ENCODE measurements at places on chromosomes 16 and 17. TPM values are rescaled to one million over a fixed set of nuclear protein-coding genes. Genes with fewer than 3 reads are reported as not detected.

MED13 gene
- 33.3 TPM for total RNA-seq

PPP1R1B gene
- not detected for total RNA-seq

DGKE gene
- total RNA-seq: 18.4 TPM

DNA sequence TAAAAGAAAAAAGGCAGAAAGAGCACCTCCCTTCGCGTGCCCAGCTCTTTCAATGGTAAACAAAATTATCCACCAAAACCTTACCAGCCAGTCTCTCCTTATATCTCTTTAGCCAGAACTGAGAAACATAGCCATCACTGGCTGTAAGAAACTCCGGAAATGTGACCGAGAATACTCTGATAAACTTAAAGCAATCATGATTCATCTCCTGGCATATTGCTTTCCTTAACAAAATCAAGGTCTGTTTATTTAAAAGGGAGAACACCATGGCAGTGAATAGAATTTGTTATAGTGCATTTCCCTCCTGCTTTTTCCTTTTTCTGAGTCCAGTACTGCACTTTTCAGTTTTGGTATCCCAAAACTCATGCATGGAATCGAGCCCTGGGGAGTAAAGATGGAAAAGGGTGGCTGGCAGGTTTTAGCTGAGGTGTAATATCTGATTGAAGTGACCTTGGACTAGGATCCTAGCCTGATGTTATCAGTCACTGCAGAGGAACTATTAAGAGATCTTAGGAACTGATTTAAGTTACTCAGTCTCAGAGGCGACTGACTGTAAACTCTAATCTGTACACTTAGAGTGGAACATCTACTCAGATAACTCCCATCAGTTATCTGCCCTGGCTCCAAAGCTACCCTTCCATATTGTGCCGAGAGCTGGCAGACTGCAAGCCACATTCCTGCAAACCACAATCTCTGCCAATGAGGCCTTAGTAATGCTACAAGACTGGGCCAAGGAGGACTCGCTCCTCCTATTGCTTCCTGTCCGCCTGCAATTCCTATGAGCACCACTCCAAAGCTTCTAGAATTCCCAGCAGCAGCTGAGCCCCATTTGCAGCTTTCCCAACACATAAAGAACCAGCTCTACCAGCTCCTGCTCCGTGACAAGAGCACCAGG, 7.4 kb upstream of the COX10 start:
- H3K27ac ChIP-seq: no peak overlapping the region
- H3K36me3 ChIP-seq: peaks cover 64% of the 10 kb centered on the region
- H3K27me3 ChIP-seq: no peaks in the 10 kb centered on the region
- no peak for DNase-seq
- H3K4me3 ChIP-seq: no peak overlapping the region

- peaks cover 11% of the 10 kb centered on the region for H3K4me1 ChIP-seq
- no peak overlapping the region for H3K27ac ChIP-seq
- peaks cover 38% of the 10 kb centered on the region for H3K27me3 ChIP-seq
Measured at GRCh38 chr17:975371-975915, 4.1 kb downstream of the NXN start.

GRCh38 chr16:78796221-78796866, 696.9 kb downstream of the WWOX start:
- H3K4me1 ChIP-seq: no peaks in the 10 kb centered on the region
- DNase-seq: peak; percentile 24
- no peak overlapping the region for H3K4me3 ChIP-seq
- no peaks in the 10 kb centered on the region for H3K36me3 ChIP-seq
- H3K27ac ChIP-seq: no peak overlapping the region

DNA sequence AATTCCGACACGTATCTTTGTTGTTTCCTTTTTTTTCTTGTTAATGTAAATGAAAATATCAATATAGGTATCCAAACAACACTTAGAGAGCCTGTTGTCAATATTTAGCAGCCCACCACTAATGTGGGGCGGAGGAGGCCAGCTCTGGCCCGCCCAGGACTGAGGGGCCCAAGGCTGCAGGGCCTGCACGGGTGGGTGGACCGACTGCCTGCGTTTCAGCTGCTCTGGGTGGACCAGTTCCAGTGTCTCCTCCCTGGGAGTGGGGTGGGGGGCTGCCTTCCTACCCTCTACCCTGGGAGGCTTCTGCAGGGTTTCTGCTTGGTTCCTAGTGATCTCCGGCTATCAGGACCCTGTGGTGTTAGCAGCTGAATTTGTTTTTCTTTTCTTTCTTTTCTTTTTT, 15.9 kb upstream of the ADGRG1 start:
- H3K27ac ChIP-seq: no peak overlapping the region
- no peak for DNase-seq
- no peaks in the 10 kb centered on the region for H3K27me3 ChIP-seq
- H3K4me3 ChIP-seq: no peak overlapping the region
- no peaks in the 10 kb centered on the region for H3K36me3 ChIP-seq

DNA sequence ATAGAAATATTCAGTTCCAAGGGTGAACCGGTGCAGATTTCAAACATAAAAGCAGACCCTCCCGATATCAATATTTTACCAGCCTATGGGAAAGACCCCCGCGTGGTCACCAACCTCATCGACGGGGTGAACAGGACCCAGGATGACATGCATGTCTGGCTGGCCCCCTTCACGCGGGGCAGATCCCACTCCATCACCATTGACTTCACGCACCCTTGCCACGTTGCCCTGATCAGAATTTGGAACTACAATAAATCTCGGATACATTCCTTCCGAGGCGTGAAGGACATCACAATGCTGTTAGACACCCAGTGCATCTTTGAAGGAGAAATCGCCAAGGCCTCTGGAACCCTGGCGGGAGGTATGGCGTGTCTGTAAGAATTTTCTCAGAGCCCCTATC, 200.0 kb downstream of the KATNIP start:
- DNase-seq: no peak
- H3K4me3 ChIP-seq: no peak overlapping the region
- no peaks in the 10 kb centered on the region for H3K27me3 ChIP-seq
- H3K36me3 ChIP-seq: peaks cover 7% of the 10 kb centered on the region
- peaks cover 4% of the 10 kb centered on the region for H3K4me1 ChIP-seq

- peak; percentile 3 for DNase-seq
- peaks cover 60% of the 10 kb centered on the region for H3K4me1 ChIP-seq
- H3K27me3 ChIP-seq: no peaks in the 10 kb centered on the region
- peak overlapping the region; percentile 95 for H3K27ac ChIP-seq
Measured at GRCh38 chr17:42285346-42286050, 2.8 kb upstream of the STAT5A start.

- H3K36me3 ChIP-seq: peaks cover 2% of the 10 kb centered on the region
- no peak for DNase-seq
- no peaks in the 10 kb centered on the region for H3K27me3 ChIP-seq
- peaks cover 52% of the 10 kb centered on the region for H3K4me1 ChIP-seq
- no peak overlapping the region for H3K27ac ChIP-seq
- no peak overlapping the region for H3K4me3 ChIP-seq
Measured at GRCh38 chr16:12531937-12532336, 271.8 kb downstream of the CPPED1 start.

GRCh38 chr17:41773190-41773588, 13.3 kb downstream of the JUP start:
- H3K36me3 ChIP-seq: no peaks in the 10 kb centered on the region
- no peak overlapping the region for H3K27ac ChIP-seq
- DNase-seq: no peak
- H3K27me3 ChIP-seq: no peaks in the 10 kb centered on the region
- H3K4me3 ChIP-seq: no peak overlapping the region
- no peaks in the 10 kb centered on the region for H3K4me1 ChIP-seq

Data from activated naive CD4-positive, alpha-beta T cell treated with anti-CD3 and anti-CD28 coated beads for 36 hours (primary cell).